Frontal cortex (tissue), 4 donors: ENCODE measurements at places on chromosomes 2 and 18.

- DNase-seq, result no peak
Observed at GRCh38 chr18:13574761-13575160, 151.6 kb downstream of the FAM210A start.

- DNase-seq, result no peak
Observed at GRCh38 chr18:64539847-64540246, 391.0 kb upstream of the LINC00305 start.

DNA sequence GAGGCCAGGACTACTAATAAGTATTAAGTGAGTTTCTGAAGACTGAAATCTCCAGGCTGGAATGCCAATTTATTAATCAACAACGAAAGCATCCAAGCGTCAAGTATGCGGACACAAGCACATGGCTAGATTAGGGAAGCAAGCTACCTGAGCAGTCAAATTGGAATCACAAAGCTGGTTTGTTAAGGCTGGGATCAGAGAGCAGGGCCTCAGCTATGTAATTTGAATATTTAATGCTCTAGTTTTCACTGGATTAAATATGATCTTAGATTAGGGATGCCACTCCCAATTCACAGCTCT lies 5.7 kb downstream of the CCL20 start:
- DNase-seq, result no peak

DNA sequence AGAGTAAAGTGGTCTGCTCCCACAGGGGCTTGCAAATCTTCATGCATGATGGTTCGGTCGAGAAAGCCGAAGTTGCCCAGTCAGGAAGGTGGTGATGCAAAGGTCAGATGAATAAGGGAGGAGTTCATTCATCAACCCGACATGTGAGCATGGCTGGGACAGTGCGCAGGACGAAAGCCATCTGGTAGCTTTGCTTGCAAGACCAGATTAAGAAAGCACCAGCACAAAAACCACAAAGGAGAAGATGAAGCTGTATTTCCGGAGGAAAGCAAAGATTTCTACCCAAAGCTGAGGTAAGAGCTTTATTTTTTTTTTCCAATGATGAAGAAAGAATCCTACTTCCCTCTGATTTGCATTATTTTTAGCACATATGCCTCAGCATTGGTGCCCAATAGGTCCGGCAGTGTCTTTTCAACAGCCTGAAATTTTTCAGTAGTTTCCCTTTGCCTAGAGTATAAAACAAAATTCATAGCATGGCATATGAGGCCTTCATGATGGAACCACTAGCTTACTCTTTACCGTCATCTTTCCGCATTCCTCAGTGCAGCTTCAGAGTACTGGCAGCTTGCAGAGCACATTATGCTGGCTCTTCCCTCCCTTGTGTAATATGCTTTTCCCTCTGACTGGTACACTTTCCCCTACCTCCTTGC lies 112.0 kb upstream of the THOC1 start:
- DNase-seq, result no peak
